ENCODE measurements at places on chromosomes 6 and 20.

DNA sequence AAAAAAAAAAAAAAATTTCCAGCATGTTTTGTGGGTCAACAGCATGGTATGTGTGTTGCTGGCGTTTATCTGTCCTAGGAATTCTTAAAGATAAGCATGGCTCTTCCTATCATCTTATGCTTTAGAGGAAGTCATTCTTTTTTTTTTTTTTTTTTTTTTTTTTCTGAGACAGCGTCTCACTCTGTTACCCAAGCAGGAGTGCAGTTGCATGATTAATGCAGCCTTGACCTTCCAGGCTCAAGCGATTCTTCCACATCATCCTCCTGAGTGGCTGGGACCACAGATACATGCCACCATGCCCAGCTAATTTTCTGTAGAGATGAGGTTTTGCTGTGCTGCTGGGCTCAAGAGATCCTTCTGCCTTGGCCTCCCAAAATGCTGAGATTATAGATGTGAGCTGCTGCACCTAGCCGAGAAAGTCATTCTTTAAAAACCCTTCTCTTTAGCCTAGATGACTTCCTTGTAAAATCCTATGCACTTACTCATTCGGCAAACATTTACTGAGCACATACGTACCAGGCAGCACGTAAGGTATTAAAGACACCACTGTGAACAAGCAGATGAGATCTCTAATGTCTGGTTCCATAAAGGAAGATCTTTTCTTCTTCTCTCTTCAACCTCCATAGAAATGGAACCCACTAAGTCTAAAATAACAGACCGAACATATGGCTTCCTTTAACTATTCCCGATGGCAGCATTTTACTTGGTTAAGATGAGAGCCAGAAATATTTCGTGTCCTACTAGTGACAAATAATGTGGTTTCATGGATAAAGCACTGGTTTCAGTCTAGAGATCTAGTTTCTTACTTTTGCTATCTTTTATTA is 122.4 kb downstream of the RIN2 start:
- DNase-seq: no peak

- DNase-seq: no peak
These were observed 476.4 kb downstream of the KIF16B start for GRCh38 chr20:16096756-16097326.

DNA sequence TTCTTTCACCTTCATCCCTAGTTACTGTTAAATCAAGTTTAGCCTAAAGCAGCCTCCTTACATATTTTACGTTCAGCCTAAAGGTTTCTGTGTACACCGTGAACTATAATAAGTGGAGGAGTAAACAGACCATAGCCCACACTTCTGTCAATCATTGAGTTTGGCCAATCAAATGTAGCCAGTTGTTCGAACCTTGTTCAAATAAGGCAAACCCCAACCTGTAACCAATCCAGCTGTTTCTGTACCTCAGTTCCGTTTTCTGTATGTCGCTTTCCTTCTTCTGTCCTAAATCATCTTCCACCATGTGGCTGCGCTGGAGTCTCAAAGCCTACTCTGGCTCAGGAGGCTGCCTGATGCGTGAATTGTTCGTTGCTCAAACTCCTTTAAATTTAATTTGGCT is 1.8 kb upstream of the FBXO30 start:
- no peak for DNase-seq

- DNase-seq: no peak
These were observed 678.7 kb upstream of the ADGRB3 start for GRCh38 chr6:67956352-67956751.

- DNase-seq: no peak
These were observed 382.4 kb upstream of the ADGRB3 start for GRCh38 chr6:68252632-68253031.

DNA sequence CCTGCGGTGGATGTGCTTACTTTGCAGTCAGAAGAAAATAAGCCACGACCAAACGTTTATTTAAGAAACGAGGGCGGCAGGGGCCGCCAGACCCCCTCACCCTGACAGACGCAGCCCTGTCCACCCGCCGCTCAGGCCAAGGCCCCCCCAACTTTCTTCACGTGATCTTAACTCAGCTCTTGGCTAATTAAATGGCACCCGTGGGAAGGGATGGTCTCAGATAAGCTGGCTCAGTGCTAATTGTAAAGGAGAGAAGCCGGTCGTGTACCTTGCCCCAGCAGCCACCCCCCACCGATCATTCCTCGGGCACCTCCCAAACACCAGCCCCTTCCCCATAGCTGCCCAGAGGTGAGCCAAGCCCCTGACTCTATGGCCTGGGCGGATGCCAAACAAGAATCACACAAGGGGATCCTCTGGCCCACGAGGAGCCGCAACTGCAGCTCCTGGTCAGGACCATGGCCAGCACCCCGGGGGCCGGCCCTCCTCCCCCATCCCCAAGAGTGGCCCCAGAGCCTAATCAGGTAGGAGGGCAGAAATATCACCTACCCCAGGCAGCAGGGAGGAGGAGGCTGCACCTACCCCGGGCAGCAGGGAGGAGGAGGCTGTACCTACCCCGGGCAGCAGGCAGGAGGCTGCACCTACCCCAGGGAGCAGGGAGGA is 11.2 kb downstream of the KCNQ2 start:
- no peak for DNase-seq

DNA sequence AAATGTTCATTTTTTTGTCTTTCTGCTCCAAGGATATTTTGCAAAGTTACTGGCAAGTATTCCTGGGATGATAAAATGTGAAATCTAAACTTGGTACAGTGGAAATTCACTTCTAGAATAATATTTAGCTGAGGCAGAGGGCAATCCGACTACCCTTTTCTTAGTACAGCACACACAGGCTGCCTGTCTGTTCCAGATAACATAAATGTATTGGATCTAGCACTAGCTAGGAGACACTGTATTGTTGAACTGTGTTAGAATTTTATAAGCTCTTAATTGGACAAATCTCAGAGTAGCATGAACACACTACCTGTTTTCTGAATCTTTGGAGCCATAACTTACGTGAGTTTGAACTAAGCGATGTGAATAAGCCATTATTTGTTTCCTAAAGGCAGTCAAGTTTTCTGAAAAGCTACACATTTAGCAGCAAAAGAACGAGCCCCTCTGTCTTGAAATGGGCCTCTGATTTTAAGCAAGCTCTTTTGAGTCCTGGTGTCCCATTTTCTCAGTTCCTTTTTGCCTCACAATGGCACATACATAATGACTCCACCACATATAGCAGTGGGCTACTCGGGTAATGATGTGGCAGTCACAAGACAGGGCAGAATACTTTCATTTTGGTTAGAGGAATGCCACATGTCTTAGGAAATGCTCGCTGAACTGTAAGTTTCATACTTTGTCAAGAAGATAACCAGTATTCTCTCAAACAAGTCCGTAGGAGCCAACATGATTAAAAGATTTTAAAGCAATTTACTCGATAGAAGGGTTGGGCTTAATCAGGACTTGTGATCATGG is 116.5 kb upstream of the ESR1 start:
- DNase-seq: no peak

DNA sequence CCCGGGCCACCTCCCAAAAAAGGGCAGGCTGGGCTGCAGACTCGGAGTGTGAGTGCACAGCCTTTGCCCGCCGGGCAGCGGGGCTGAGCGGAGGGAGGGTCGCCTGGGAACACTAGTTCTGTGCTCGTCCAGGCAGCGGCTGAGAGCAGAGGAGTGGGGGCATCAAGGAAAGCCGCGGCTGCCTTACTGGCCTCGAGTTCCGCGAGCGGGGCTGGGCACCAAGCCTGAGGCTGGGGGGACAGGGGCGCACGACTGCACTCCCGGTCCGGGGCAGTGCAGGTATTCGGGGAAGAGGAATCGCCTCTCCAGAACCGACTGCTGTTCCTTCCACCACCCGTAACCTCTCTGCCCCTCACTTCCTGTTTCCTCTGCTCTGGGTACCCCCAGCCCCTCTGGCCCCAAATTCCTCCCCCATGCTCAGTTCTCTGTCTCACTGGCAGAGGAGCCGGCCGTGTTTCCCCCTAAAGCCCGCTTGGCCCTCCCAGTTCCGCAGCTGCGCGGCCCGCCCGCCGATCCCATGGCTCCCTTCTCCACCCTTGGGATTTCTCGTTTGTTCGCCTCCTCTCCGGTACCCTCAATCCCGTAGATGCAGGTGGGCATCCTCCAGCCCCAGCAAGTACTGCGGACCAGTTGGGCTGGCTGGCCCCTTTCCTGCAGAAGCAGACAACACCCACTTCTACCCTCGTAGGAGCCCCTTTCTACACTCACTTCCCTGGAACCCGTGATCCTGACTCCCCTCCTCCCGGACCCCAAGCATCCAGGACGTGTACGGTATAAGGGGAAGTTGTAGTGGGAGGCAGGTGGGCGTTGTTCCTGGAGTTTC is 5.1 kb downstream of the RING1 start:
- DNase-seq: peak; percentile 79

- DNase-seq: no peak
These were observed 58.5 kb downstream of the PCNA start for GRCh38 chr20:5061213-5061612.

DNA sequence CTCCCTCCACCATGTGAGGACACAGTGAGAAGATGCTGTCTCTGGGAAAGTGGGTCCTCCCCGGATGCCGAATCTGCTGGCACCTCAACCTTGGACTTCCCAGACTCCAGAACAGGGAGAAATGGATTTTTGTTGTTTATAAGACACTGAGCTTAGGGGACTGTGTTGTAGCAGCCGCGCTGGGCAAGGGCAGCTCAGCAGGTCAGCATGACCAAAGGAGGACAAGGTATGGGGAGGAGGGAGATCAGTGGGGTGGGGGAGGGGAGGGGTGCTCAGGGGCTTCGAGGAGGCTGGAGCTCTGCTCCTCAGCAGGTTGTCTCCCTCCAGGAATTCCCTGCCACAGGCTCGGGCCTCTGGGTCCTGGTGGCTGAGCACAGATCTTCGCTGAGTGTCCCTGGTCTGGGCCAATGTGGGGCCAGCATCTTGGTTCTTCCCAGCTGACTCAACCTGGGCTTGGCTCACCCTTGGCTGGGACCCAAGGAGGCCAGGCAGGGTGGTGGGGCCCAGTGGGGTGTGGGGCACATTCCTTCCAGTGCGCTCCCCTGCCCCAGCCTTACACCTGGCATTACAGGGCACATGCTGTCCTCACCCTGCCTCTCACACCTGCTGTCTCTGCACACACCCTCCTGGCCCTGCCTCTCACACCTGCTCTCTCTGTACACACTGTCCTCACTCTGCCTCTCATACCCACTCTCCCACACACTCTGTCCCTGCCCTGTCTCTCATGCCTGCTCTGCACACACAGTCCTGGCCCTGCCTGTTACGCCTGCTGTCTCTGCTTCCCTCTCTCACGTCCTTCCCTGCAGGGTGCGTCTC is 107.3 kb downstream of the SYCP2 start:
- DNase-seq: no peak

DNA sequence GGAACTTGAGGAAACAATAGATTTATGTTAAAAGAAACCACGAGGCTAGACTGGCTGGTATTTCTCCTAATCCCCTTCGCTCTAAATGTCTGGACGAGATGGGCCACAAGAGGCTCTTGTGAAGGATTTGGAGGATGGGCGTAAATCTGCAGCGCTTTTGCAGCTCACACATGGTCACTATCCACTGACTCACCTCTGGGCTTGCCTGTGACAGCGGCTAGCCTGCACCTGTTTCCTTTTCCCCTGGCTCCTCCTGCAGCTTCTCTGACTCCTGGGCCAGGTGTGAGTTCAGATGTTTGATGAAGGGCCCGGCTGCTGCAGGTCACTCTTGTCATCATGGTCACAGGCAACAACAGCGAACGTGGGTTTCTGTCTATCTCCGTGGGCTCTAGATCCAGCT is 629.4 kb downstream of the CBLN4 start:
- no peak for DNase-seq

DNA sequence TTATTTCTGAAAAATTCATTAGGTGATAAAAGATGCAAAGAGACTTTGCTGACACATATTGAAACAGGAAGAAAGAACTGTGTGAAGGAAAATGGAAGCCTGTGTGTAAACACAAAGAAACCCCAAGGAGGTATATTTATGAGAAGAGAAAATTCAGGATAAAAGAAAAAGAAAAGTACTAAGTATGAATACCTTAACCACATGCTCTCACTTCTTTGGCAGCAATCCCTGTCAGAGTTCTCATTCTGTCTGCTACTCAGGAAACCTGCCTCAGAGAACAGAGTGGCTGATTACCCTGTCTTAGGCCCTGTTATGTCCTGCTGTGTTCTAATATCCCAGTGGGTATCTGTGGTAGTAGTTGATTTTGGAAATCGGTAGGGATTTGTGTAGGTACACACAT is 457.9 kb downstream of the TBC1D32 start:
- no peak for DNase-seq

DNA sequence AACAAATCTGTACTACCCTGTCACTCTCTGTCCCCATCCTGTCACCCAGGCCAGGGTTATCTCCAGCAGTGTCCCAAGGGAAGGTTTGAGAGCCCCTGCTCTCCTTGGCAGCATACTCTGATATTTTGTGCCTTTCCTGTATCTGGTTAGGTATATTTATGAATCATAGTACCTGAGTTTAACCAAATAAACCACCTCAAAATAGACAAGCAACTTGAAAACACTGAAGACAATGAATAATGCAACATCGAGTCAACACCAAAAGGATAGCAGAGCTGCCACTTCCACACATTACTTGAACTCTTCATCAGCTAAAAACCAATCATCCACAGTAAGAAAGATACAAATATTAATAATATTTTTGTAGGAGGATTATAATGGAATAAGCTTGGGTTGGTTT is 142.6 kb upstream of the TAB2 start:
- DNase-seq: no peak
